ENCODE measurements at places on chromosomes 11 and 22. TPM values are rescaled to one million over a fixed set of nuclear protein-coding genes. Genes with fewer than 3 reads are reported as not detected.

DNA sequence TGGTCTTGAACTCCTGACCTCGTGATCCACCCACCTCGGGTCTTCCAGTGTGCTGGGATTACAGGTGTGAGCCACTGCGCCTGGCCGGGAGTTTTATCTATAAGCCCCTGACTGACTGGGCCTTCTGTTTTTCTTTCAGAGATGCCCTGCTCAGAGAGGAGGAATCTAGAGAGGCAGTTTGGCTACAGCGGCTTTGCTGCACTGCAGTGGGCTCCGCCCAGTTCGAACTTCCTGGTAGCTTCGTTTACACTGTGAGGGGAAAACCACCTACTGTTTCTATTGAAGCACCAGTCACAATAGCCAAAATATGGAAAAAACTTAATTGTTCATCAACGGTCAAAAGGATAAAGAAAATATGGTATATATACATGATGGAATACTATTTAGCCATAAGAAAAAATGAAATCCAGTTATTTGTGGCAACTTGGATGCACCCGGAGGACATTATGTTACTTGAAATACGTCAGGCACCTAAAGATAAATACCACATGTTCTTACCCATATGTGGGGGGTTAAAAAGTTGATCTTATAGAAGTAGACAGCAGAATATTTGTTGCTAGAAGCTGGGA lies 31.9 kb upstream of the FAM181B start:
- H3K27ac ChIP-seq = no peak overlapping the region
- no peaks in the 10 kb centered on the region for H3K27me3 ChIP-seq
- no peaks in the 10 kb centered on the region for H3K36me3 ChIP-seq
- no peaks in the 10 kb centered on the region for H3K4me1 ChIP-seq
- DNase-seq = no peak
- no peak overlapping the region for H3K4me3 ChIP-seq

- no peaks in the 10 kb centered on the region for H3K27me3 ChIP-seq
- DNase-seq = no peak
- H3K4me3 ChIP-seq = no peak overlapping the region
Observed at GRCh38 chr11:111081021-111081511, 164.5 kb upstream of the POU2AF2 start.

GRCh38 chr11:95339086-95339901 lies 108.3 kb upstream of the SESN3 start:
- no peaks in the 10 kb centered on the region for H3K36me3 ChIP-seq
- H3K4me1 ChIP-seq = peaks cover 35% of the 10 kb centered on the region
- H3K4me3 ChIP-seq = no peak overlapping the region

- no peaks in the 10 kb centered on the region for H3K36me3 ChIP-seq
- H3K4me3 ChIP-seq = no peak overlapping the region
- peaks cover 23% of the 10 kb centered on the region for H3K4me1 ChIP-seq
- no peak for DNase-seq
- H3K27me3 ChIP-seq = no peaks in the 10 kb centered on the region
- no peak overlapping the region for H3K27ac ChIP-seq
Observed at GRCh38 chr11:113876798-113877669, 1.7 kb upstream of the USP28 start.

ANGPTL5 gene
- total RNA-seq = 0.71 TPM

GRCh38 chr22:21641417-21641788 lies 699 bp upstream of the SDF2L1 start:
- peak; percentile 64 for DNase-seq
- H3K36me3 ChIP-seq = peaks cover 21% of the 10 kb centered on the region
- H3K4me3 ChIP-seq = peak overlapping the region; percentile 75
- peak overlapping the region; percentile 79 for H3K27ac ChIP-seq
- no peaks in the 10 kb centered on the region for H3K27me3 ChIP-seq
- peaks cover 22% of the 10 kb centered on the region for H3K4me1 ChIP-seq

DNA sequence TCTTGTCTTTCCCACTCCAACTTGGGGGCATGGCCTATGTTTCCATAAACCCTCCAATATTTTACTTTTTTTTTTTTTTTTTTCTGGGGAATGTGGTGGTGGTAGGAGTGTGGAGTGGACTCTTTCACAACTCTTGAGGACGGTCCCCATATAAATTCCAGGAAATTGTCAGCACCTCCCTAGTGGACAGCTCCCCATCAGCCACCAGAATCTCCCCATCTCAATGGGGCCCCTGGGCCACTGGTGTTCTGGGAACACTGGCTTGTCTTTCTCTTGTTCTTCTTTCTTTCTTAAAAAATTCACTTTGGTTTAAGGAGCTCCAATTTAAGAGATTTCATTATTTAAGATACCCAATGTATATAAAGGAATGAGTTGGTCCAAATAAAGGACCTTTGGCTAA lies 74.1 kb downstream of the ADM start:
- H3K27ac ChIP-seq = peak overlapping the region; percentile 53
- DNase-seq = no peak
- no peaks in the 10 kb centered on the region for H3K36me3 ChIP-seq
- H3K4me1 ChIP-seq = peaks cover 42% of the 10 kb centered on the region
- no peak overlapping the region for H3K4me3 ChIP-seq

NCR3LG1 gene
- 3.2 TPM for total RNA-seq

C22orf15 gene
- total RNA-seq = 5.9 TPM

OR8B4 gene
- not detected for total RNA-seq

- H3K27me3 ChIP-seq = no peaks in the 10 kb centered on the region
- H3K4me3 ChIP-seq = no peak overlapping the region
- DNase-seq = no peak
- H3K27ac ChIP-seq = no peak overlapping the region
Observed at GRCh38 chr11:107078375-107078774, 60.1 kb upstream of the GUCY1A2 start.

DNA sequence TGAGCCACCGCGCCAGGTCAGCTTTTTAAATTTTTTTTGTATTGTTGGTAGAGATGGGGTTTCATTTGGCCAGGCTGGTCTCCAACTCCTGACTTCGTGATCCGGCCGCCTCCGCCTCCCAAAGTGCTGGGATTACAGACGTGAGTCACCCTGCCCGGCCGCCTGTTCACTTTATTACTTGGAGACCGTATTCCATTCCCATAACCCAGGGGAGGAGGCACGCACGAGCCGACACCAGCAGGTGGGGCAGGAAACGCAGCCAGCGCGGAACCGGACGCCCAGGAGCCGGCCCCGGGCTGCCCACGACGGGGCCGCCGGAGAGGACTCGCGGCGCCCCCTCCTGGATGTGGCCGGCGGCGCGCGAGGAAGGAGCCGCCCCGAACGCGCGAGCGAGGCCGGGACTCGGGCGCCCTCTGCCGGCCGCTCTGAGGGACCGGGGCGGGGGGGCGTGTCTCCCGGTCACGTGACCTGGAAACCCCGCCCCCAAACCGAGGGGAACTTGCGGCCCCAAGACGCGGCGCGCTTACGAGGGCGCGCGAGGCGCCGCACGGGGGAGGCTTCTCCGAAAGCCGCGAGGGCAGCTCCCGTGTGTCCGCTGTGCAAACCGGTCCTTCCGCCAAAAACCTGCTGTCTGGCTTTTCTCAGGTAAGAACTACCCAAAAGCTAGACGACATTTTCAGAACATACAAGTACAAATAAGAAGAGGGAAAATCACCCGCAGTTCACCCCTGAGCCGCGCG lies 11.6 kb upstream of the RNH1 start:
- no peaks in the 10 kb centered on the region for H3K27me3 ChIP-seq
- DNase-seq = peak; percentile 95
- peak overlapping the region; percentile 46 for H3K4me3 ChIP-seq
- peak overlapping the region; percentile 81 for H3K27ac ChIP-seq
- H3K36me3 ChIP-seq = peaks cover 4% of the 10 kb centered on the region

DNA sequence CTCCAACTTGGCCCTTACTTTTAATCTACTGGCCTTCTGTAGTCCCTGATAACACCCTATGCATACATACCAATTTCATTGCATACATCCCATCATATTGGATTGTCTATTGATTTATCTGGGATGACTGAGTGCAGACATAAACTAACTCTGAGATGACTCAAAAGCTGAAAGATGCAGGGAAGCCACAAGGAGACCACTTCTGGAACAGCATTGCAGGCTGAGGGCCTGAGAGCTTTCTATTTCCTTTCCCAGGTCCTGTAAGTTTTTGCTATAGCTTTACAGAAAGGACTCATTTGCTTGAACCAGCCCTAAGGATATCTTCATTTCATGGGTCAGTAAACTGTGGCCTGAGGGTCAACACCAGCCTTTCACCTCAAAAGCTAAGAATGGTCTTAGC lies 15.1 kb upstream of the SPON1 start:
- no peak overlapping the region for H3K27ac ChIP-seq
- no peak overlapping the region for H3K4me3 ChIP-seq
- DNase-seq = no peak
- H3K4me1 ChIP-seq = no peaks in the 10 kb centered on the region
- no peaks in the 10 kb centered on the region for H3K36me3 ChIP-seq

- peak overlapping the region; percentile 82 for H3K4me3 ChIP-seq
- no peaks in the 10 kb centered on the region for H3K27me3 ChIP-seq
- peak; percentile 85 for DNase-seq
- peak overlapping the region; percentile 96 for H3K27ac ChIP-seq
- peaks cover 16% of the 10 kb centered on the region for H3K36me3 ChIP-seq
- peaks cover 38% of the 10 kb centered on the region for H3K4me1 ChIP-seq
Observed at GRCh38 chr11:102111011-102111786, 952 bp downstream of the YAP1 start.

DNA sequence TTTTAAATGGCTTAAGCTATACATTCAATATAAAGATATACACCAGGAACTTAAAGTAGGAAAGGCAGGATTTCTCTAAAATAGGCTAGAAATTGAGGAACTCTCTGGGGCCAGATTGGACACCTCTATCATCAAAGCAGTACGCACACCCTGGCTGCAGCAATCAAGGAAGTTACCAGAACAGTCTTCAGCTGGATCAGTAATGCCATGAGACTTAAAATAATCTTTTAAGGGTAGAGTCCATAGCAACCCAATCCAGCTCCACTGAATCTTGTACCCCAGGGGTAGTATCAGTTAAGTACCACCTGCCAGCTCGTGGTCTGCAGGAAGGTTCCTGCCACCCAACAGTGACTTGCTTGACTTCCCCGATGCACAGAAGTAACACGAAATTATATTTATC lies 3.0 kb downstream of the RDX start:
- no peak for DNase-seq
- peak overlapping the region; percentile 95 for H3K4me3 ChIP-seq
- no peaks in the 10 kb centered on the region for H3K27me3 ChIP-seq
- H3K36me3 ChIP-seq = no peaks in the 10 kb centered on the region
- no peak overlapping the region for H3K27ac ChIP-seq

DNA sequence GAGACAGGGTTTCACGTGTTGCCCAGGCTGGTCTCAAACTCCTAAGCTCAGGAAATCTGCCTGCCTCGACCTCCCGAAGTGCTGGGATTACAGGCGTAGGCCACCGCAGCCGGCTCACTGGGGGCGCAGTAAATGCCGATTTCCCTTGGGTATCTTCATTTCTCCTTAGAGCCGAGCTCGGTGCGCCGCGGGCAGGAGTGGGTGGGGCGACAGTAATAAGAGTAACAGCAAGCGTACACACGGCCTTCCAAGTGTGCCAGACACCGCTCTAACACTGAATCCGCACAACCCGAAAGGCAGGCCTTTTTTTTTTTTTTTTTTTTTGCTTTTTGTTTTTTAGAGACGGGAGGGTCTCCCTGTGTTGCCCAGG lies 500 bp upstream of the ADSL start:
- H3K36me3 ChIP-seq = peaks cover 24% of the 10 kb centered on the region
- H3K4me3 ChIP-seq = peak overlapping the region; percentile 73
- peak; percentile 64 for DNase-seq
- H3K27me3 ChIP-seq = no peaks in the 10 kb centered on the region
- H3K27ac ChIP-seq = peak overlapping the region; percentile 82

DNA sequence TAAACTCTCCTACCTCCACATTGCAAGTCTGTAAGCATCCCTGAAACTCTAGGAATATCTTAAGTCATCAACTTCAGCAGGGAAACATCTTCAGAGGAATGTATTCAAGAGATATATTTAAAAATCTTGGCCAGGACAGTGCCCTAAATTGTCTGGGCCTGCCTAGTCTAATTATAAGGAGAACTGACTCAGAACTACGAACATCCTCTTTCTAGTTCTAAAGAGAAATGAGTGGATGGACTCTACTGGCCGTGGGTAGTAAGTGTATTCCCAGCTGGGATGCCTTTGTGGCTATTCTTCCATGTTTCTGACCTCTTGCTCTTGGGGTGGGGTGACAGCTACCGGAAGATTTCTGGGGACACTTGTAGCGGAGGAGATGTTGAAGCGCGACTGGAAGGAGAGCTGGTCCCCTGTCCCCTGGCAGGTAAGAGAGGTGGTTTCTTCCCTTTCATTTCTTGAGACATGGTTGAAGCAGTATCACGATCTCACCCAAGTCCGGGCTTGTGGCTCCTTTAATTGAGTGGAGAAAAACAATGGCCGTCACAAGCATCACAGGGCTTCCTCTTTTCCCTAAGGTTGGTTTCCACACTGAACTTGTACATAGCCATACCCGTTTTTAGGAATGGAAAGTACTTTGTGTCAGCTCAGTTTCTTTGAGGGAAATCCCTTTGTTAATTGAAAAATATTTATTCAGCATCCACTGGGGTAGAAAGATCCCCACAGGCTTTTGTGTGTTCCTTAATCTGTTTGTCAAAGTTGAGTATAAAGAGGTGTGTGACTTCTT lies 97.7 kb upstream of the SORL1-AS1 start:
- no peaks in the 10 kb centered on the region for H3K4me1 ChIP-seq
- H3K27ac ChIP-seq = no peak overlapping the region
- DNase-seq = no peak
- H3K27me3 ChIP-seq = no peaks in the 10 kb centered on the region
- H3K4me3 ChIP-seq = no peak overlapping the region

DNA sequence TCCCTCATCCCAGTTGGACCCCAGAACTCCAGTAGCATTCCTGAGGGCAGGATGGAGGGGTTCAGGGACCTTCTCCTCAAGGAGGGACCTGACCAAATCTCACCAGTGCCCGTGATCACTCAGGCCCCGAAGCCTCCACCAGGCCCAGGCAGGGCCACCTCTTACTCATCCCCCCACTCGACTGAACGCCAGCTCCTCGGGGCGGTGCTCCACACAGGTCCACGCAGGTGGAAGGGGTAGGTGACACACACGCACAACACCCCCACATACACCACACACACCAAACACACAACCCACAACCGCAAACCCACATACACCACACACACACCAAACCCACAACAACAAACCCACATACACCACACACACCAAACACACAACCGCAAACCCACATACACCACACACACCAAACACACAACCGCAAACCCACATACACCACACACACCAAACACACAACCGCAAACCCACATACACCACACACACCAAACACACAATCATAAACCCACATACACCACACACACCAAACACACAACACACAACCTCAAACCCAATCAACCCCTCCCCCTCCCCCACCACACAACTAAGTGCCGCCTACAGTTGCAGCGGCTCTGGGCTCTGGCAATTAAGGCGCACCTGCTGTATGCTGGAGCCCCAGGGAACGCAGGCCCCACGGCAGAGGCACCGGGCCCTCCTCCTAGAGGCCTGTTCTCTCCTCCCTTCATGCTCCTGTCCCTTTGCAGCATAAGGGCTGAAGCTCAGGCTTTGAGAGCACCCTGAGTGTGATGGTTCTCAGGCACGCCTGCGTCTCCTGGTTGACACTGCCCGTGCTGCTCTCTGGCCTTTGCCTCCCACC lies 1318.1 kb downstream of the TBC1D22A start:
- H3K36me3 ChIP-seq = no peaks in the 10 kb centered on the region
- H3K4me1 ChIP-seq = no peaks in the 10 kb centered on the region
- H3K27ac ChIP-seq = no peak overlapping the region
- H3K27me3 ChIP-seq = no peaks in the 10 kb centered on the region
- no peak for DNase-seq

DDX25 gene
- total RNA-seq = not detected

All from lower lobe of right lung (tissue), 2 donors.